ENCODE measurements at places on chromosomes 2 and 18.

- DNase-seq: no peak
Observed at GRCh38 chr2:2981000-2981399, 396.6 kb downstream of the EIPR1 start.

DNA sequence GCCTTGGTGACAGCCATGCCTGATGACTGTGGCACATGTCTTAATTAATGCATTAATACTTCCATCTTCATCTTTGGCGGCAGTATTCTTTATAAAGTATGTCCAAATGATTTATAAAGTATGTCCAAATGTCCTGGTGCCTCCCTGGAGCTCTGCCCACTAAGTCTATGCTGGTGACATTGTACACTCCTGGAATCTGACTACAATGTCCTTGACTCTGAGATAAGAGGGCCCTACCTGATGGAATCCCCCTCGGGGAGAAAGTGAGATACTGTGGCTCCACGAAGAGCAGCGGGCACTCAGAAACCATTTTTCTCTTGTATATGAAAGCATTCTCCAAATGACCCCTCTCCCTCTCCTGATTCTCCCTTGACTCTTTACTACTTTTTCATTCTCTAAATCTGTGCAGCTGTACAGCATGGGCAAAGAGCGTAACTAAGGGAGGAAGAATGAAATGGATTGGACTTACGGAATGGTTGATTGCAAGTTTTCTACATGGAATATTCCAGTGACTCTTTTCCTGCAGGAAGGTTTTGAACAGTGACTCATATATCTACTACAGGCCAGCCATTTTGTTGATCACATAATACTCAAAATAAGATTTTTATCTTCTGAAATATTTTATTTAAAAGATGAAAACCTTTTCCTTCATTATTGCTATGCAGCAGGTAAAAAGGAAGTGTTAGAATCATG lies 17.3 kb downstream of the RAB12 start:
- DNase-seq: no peak

- no peak for DNase-seq
Observed at GRCh38 chr2:219739066-219739465, 111.6 kb downstream of the SLC4A3 start.

GRCh38 chr2:232174662-232175061 lies 203.9 kb upstream of the ALPP start:
- DNase-seq: no peak

DNA sequence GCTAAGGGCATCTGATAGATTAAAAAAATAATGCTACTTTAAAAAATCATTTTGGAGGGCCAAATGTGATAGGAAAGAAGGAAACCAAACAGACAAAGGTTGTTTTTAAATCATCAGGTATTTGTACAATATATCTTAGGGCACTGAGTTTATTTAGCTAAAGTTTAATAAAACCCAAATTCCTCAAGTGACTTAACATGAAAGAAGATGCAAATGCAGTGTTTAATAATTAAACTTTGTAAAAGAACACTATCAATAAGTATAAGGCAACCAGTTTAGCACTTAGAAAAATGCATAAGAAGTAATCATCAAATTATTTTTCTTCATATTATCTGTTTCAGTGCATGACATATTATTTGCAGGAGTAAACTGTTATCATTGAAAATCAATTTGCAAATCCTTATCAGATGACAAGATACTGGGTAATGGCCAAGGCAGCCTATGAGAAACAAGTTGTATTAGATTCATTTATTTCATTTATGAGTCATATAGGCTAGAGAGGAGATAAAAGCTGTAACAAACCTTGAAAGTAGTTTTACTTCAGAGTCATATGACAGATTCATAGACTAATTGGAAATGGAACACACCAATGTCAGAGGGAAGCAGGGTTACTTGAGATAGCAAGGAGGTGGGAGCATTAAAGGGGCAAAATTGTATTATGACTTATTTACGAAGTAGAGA lies 165.5 kb downstream of the GCA start:
- no peak for DNase-seq

All from ovary (tissue), 10 donors.